ENCODE measurements at places on chromosomes 7 and 10.
A peak's percentile ranks its signal among the peaks of the same experiment; 100 is the strongest.

- DNase-seq: no peak
Measured at GRCh38 chr7:139451638-139452037, 31.8 kb downstream of the KLRG2 start.

DNA sequence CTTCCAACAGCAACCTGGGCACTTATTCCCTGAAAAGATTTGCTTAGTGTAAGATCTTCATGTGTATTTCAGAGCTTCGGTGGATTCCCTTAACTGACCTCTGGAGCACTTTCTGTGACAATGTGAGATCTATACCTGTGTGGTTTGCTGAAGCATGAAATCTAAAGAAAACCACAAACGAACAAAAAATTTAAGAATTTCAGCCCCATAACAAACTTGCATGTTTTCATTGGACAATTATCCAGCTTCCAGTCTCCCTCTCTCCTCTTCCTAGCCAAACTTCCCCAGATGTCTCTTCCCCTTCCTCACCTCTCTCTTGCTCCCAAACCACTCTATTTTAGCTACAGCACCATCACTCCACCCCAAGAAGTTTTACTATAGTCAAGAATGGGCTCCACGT lies 279.9 kb upstream of the SORCS1 start:
- no peak for DNase-seq

DNA sequence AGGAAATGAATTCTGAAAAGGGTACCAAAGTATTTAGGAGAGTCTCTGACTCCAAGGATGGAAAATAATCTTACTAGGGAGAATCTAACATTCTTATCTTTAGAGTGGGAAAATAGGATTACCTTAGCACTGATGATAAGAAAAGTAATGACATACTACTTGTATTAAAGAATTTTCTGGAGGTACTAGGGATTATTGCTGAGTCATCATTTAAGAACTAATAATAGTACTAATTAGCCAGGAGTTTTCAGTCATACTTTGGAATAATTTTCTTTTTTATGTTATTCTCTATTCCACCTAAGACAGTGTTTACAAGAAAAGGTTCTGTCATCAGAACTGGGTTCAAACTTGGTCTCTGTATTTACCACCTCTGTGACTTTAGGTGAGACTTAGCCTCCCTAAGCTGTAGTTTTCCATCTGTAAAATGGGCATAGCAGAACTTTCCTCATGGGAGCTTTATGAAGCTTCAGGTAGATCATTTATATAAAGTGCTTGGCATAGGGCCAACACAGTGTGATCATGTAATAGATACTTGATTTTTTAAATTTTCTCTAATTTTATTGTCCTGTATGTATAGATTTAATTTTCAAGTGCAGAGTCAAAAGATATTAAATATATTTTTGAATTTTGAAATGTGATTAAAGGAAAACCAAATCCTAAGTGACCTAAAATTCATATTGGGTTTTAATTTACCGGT lies 20.4 kb downstream of the ITGB8 start:
- DNase-seq: no peak

- DNase-seq: no peak
Measured at GRCh38 chr10:45399113-45399512, 25.1 kb downstream of the ALOX5 start.

GRCh38 chr7:71793251-71793650 lies 618.9 kb downstream of the CALN1 start:
- DNase-seq: no peak

DNA sequence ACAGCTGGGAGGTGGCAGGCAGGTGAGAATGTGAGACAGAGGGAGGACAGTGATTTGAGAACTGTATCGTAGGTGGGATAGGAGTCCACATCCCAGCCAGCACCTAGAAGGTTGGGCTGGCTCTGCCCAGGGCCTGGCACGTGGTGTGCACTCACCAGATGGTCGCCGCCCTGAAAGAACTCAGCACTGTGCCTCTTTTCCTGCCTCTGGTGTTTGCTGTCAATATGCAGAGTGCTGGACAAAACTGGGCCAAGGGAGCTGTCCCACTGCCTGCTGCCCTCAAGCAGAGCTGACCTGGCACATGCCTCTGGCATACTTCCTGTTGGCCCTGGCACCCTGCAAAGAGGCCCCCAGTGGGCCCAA lies 36.8 kb downstream of the CHST3 start:
- DNase-seq: no peak

DNA sequence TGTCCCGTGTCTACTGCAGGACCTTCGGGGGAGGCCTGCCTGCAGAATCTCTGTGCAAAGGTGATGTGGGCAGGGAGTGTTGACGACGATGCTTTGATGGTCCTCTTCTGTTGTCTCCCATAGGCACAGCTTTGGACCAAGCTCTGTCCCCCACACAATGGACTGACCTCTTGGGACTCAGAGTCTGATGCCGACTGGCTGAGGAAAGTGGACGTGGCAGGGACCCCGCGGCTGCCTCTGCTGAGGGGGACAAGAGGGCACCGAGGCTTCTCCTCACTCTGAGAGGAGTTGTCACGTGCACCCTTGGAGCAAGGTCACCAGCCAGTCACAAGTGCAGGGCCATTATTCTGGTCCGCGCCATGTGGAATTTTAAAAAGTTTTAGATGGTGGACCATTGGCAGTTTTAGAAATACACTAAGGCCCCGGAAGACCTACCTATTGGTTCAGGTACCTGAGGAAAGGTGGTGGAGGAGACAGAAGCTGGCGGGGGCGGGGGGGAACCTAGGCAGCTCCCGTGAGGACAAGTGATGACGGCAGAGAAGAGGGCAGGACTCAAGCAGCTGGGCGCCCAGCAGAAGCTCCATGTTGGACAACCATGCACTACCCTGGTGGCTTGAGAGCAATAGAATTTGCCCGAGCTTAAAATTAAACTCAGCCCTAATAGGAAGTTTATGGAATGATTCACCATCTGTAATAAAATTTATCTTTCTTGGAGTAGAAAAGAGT lies 331.4 kb downstream of the PTPRN2 start:
- no peak for DNase-seq

- peak; percentile 33 for DNase-seq
Measured at GRCh38 chr10:118241229-118242137, 100.6 kb downstream of the FAM204A start.

DNA sequence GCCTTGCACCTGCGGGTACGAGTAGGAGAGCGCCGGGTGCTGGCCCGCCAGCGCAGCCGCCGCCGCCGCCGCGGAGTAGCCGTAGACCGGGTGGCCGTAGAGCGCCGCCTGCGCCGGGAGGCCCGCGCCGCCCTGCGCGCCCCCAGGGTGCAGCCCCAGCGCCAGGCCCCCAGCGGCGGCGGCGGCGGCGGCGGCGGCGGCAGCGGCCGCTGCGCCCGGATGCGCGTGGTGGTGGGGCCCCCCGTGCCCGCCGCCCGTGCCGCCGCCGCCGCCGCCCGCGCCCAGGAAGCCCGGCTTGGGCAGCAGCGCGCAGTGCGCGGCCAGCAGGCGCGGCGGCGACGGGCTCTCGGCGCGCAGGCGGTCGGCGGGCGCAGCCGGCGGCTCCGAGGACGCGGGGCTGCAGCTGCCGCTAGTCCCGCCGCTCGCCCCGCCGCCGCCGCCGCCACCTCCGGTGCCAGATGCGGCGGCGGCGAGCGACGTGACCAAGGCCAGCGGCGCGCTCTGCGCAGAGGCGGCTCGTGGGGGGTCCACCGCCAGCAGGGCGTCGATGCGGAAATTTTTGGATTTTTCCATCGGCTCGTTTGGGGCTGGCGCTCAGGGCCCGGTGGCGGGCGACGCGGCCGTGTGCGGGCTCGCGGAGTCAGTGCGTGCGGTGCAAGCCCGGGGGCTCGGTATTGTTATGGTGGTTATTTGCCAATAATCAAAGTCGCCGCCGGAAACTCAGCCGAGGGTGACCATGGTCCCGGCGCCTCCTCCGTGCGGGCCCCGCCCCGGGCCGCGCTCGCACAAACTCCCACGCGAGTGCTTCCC lies 480 bp downstream of the MNX1 start:
- no peak for DNase-seq

DNA sequence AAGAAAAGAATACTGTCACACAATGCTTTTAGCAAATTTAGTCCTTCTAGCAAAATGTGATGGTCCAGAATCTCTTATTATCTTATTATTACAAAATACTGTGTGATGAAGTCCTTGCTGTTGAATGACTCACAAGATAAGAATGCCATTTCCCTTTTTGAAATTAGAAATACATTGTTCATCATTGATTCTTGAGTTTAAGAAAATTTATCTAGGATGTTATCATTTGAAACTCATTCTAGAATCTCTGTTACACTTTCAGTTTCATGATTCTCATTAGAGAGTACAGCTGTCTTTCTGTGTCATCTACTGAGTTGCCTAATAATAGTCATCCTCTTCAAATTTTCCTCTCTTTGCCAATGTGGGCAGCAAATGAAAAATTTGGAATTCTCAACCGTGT lies 9.6 kb downstream of the ZKSCAN5 start:
- no peak for DNase-seq

DNA sequence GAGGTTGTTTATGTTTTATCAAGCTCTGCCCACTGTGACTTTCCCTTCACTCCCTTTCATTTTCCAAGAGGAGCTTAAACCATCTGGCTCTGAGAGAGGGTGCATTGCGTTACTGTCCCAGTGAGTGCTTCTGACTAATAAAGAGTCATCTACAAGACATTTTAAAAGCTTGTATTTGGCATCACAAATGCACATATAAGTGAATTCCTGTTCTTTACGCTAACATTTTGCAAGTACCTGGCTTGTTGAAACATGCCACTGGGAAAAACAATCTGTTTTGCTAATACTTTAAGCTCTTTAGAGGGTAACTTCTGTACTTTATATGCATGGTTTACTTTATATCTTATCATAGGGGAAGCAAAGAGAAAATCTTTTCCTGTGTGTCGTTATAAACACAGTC lies 534.6 kb upstream of the POM121L12 start:
- peak; percentile 43 for DNase-seq

GRCh38 chr10:60359066-60359465 lies 30.6 kb downstream of the ANK3 start:
- DNase-seq: no peak

GRCh38 chr10:124221356-124222317 lies 128.2 kb upstream of the CHST15 start:
- no peak for DNase-seq

- DNase-seq: no peak
Measured at GRCh38 chr10:75718991-75719390, 287.6 kb downstream of the LRMDA start.

- no peak for DNase-seq
Measured at GRCh38 chr10:108454793-108455192, 1290.3 kb upstream of the SORCS1 start.

DNA sequence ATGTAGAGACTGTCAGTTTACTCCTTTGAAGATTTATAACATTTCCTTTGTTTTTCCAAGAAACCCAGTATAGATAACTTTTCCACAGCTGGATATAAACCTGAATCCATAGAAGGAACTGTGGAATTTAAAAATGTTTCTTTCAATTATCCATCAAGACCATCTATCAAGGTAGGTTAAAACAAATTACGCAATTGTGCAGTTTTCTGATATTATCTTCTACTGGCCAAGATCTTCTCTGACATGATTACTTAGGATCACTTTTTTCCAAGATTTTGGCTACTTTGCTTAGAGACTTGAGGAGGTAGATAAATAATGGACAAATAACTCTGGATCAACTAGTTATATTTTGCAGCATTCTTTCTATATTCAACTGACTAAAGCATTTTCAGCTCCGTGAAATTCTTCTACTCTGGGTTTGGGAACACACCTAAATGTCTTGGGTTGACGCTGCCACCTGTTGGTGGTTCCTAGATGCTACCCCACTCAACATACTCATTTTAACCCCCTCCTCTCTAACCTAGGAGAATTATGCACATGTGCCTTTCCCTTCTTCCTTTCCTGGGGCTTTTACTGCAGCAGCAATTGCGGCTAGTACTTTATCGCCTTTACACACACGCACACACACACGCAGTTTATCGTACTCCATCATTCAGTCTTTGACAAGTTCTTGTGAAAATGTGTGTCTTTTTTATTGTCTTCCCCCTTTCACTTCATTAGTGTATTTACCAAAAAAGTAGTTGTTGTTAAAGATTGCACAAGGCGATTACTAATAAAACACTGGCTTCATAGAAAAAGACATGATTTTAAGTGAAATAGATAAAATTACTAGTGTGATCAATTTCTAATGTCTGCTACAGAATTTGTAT lies 32.7 kb downstream of the ABCB5 start:
- DNase-seq: no peak

DNA sequence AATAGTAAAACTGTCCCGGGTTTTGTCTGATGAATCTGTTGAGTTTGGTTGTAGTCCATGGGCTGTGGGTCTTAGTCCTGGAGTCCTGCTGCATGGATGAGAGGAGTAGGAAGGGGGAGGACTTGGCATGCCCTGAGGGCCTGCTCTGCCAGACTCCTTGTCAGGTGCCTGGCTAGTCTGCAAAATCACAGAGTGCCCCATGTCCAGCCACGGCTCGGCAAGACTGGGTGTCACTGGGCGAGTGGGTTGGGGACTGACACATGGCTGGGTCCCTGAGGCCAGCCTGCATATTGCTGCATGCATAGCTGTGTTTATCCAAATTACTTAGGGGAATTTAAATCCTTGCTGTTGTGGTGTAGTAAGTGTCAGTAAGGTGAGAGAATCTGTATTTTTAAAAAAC lies 9.7 kb downstream of the MINDY4 start:
- DNase-seq: no peak

- DNase-seq: no peak
Measured at GRCh38 chr7:28586736-28587135, 174.4 kb downstream of the CREB5 start.

DNA sequence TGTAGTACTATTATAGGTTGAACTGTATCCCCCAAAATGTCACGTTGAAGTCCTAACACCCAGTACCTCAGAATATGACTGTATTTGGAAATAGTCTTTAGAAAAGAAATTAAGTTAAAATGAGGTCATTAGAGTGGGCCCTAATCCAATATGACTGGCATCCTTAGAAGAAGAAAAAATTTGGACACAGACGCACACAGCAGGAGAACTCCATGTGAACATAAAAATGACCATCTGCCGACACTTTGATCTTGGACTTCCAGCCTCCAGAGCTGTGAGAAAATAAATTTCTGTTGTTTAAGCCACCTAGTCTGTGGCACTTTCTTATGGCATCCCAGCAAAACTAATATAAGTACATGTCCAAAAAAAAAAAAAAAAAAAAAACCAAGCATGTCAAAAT lies 225.8 kb downstream of the PARD3 start:
- DNase-seq: no peak

DNA sequence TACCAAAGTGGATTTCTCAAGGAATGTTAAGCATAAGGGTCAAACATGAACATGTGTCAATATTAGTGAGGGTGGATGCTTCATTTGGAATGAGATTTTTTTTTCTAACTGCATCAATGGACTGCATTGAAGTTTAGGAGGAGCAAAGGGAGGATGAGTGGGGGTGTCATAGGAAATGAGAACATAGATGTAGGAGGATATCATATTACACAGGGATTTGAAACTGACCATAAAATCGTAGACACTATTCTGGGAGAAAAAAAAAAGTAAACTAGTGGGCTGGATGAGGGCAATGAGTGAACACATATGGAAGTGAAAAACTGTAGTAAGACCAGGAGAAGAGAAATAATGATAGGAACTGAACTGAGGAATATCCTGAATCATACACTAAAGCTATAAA lies 109.4 kb downstream of the SEMA3A start:
- DNase-seq: no peak

DNA sequence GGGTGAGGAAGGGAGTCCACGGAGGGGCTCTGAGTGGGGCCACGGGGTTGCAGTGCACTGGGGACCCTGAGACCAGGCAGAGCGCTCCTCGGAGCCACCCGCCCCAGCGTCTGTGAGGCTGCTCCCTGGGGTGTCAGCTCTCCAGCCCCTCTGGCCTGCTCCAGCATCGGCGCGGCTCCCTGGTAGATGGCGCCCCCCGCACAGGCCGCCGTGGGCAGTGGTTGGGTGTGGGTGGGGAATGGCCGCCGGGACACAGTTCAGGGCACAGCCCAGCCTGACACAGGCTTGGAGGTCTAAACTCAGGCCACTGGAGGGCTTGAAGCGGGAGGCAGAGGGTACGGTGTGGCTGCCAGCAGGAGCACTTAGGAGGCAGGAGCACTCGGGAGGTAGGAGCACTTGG lies 222.6 kb upstream of the PPP2R2D start:
- no peak for DNase-seq
